ENCODE measurements at places on chromosomes 3 and 15.

- no peak for DNase-seq
Observed at GRCh38 chr3:23193831-23194230, 9.3 kb upstream of the UBE2E2 start.

- no peak for DNase-seq
Observed at GRCh38 chr15:84951736-84952135, 29.9 kb upstream of the PDE8A start.

DNA sequence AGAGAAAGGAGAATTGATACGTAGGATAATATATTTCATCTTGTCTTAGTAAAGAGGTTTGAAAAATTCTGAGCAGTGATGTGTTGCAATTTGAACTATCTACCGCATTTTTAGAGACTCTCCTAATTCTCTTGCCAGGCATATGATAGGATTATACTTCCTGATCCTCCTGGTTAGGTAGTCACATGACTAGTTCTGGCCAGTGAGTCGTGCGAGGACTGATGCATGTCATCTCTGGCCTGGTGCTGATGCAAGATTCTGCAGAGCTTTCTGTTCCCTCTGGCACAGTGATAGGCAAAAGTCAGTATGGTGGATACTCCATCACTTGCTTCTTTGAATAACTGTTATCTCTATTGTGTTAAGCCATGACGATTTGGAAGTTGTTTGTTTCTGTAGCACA is 277.6 kb upstream of the NAALADL2 start:
- DNase-seq: no peak

GRCh38 chr3:127349501-127350171 is 61.8 kb upstream of the PRR20G start:
- DNase-seq: no peak

DNA sequence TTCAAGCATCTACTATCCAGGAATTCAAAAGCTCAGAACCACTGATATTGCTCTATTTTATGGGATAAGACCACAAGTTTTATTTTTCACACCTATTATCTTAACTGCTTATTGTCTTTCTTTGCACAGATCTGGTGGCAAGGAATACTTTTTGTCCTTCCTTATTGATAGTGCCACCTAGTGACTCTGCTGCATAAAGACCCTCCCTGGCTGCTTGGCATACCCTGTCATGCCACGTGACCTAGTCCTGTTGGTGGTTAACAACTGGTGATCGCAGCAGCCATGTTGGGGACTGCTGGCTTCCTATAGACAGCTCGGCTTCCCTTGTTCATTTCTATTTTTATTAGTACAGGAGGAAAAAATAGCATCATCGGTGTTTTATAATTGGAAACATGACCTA is 236.3 kb downstream of the MEX3B start:
- DNase-seq: peak; percentile 7

DNA sequence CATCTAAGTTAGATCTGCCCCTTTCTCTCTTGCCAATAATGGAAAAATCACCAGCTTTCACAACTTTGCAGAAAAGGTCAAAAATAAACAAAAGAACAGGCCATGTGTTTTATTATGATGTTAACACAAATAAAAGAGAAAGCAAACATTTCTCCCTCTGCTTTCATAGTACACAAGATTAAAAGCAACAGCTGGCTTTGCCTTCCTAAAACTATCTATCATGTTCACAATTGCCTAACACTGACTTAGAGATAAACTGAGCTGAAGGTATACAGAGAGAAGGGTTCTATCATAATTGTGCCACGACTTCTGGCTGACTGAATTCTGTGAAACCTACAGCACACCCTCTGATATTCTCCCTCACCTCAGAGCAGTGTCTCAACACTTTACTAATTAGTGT is 29.4 kb downstream of the AADAC start:
- no peak for DNase-seq

DNA sequence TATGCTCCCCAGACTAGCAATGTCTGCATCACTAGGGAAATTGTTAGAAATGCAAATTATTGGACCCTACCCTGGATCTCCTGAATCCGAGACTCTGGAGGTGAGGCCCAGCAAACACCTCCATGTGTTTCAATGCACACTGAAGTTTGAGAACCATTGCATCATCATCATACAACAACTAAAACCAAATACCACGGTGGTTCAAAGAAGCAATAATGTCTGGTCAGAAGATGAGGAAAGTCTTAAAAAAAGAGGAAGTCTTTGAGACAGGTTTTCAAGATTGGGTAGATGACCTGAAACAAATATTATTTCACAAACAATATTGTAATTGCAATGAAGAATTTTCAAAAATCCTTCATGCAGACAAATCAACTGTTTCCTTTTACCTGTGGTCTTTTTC is 60.3 kb upstream of the TRA2B start:
- DNase-seq: no peak

- no peak for DNase-seq
Observed at GRCh38 chr15:63977119-63977518, 69.2 kb downstream of the DAPK2 start.

DNA sequence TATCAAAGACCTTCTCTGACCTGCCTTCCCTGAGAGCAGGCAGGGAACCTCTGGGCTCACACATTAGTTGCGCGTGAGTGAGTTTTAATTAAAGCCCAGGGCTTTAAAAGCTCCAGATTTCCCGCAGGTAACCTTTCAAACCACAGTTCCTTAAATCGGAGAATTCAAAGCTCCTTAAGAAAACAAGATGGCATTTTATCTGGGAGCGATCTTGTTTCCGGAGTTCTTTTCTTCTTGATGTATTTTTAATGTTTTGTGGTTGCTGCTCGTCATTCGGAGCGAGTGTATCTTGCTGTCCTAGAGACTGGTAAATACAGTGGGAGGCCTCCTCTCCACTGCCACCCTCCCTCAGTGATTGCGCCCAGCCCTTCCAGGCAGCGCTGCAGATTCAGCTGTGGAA is 284.3 kb downstream of the CLSTN2 start:
- no peak for DNase-seq

DNA sequence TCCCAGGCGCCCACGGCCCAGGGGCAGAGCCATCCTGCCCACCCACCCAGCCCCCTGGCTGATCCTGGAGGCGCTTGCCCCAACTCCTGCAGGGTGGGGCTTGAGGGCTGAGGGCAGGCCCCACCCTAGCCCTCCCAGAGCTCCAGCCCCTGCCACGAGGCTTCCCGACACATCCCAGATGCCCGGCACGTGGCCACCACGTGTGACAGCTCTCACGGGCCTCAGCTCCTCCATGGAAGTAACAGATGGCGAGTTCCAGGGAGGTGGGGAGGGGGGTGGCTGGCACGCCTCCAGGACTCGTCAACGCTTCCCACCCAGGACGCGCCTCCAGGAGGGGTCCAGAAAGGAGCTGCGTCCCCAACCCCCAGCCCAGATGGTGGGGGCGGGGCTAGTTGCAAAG is 29.1 kb downstream of the PLXND1 start:
- DNase-seq: no peak

- peak; percentile 9 for DNase-seq
Observed at GRCh38 chr3:47473391-47473790, 2.4 kb downstream of the SCAP start.

DNA sequence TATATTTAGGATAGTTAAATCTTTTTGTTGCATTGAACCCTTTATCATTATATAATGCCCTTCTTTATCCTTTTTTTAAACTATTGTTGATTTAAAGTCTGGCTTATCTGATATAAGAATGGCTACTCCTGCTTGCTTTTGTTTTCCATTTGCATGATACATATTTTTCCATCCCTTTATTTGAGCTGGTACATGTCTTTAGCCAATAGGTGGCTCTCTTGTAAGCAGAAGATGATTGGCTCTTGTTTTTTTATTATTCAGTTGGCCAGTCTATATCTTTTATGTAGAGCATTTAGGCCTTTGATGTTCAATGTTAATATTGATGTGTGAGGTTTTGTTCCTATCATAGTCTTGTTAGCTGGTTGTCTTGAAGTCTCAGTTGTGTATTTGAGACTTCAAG is 99.5 kb upstream of the MCTP2 start:
- DNase-seq: no peak

DNA sequence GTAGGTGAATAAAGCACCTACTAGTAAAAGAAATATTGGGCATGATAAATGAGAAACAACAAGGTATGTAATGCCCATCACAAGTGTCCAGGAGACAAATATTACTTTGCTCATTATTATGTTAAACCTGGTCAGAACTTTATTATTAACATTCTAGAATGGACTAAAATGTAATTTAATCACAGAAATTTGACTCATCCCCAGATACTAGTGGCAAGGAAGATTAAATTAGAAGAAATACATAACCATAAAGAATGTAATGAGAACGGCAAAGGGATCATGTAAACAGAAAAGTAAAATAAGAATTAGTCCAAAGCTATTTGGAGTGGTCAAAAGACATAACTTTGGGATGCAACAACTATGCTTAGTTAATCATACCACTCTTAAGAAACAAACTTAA is 71.2 kb upstream of the STAC start:
- DNase-seq: no peak

GRCh38 chr3:169203631-169204550 is 459.6 kb downstream of the MECOM start:
- DNase-seq: no peak

GRCh38 chr15:42363487-42363886 is 4.2 kb downstream of the CAPN3 start:
- DNase-seq: no peak

- no peak for DNase-seq
Observed at GRCh38 chr3:20648921-20649381, 462.9 kb upstream of the SGO1 start.

DNA sequence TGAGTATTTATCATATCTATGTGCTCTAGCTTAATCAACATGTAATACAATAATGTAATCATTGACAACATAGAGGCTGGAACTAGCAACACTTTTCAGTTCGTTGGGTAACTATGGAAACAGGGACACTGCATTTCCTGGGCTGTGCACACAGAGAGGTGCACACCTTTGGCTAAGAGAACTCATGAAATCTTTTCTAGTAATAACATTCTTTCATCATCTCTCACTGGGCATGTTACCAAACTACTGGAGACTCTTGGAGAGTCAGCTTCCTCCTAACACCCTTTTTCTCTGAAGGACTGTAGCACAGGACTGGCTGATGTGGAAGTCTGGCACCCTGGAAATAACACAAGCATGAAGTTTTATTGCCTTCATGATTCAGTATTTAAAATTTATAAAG is 135.6 kb downstream of the KCNMB2 start:
- no peak for DNase-seq

Measured in NCI-H2029 treated with DMSO at 0.1 percent for 48 hours (cell line).